ENCODE measurements at places on chromosomes 3 and 15. TPM values are rescaled to one million over a fixed set of nuclear protein-coding genes. Genes with fewer than 3 reads are reported as not detected.

- peak overlapping the region; percentile 84 for H3K4me3 ChIP-seq
- no peaks in the 10 kb centered on the region for H3K27me3 ChIP-seq
- H3K27ac ChIP-seq: peak overlapping the region; percentile 86
- no peaks in the 10 kb centered on the region for H3K4me1 ChIP-seq
- H3K36me3 ChIP-seq: no peaks in the 10 kb centered on the region
- no peak for DNase-seq
These were observed 1.3 kb downstream of the SACM1L start for GRCh38 chr3:45690336-45691035.

DNA sequence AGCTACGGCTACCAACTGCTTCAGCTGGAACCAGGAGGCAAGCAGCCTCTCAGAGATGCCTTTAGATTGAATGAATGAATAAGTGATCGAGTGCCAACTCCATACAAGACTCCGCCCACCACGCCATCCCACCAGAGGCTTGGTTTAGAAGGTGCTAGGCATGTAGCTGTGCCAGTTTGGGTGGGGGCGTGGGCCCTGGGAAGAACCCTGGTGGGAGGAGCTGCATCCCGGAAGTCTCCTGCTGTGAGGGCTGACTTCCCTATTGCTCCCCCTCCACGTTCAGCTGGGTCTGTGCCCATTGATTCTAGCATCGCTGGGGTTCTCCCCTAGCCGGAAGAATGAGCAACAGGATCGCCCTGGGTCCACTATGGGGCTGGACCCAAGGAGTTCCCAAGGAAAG lies 20.9 kb downstream of the LINGO1 start:
- H3K4me1 ChIP-seq: no peaks in the 10 kb centered on the region
- no peak overlapping the region for H3K27ac ChIP-seq
- DNase-seq: no peak
- no peaks in the 10 kb centered on the region for H3K27me3 ChIP-seq

The DNASE1L3 gene
- 2.4 TPM for total RNA-seq

The CNBP gene
- total RNA-seq: 421 TPM

The SNX1 gene
- total RNA-seq: 115 TPM
